ENCODE measurements at places on chromosomes 7 and 10.

DNA sequence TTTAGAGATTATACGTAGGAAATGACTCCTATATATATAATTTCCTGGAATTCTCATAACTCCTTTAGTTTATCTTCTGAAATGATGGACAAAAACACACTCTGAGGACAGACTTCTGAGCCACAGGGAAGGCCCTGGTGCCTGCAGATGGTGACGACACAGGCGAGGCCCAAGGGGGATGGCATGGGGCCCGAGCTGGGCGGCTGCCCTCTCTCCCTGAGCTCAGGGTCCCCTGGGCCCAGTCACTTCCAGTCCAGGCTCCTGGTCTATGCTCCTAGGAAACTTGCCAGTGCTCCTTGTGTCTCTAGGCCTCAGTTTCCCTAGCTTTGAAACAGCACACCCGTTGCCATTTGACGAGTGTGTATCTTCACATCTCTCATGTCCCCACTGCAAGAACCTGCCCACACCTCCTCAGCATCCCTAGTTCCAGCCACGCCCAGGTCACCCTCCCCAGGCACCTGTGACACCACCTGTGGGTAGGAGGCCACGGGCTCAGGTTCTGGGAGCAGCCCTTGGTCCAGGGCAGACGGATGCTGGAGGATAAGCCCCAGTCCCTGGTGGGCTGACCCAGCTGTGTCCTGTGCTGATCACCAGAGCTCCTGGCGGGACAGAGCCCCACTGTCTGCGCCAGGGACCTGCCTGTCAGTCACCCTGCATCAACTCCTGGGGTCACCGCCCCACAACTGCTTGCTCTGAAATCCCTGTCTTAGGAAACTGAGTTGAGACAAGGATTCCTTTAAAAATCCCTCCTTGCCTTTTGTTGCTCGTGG is 23.4 kb upstream of the SHH start:
- no peak for DNase-seq

- DNase-seq: no peak
These were observed 724.0 kb downstream of the GRID1 start for GRCh38 chr10:85642421-85643170.

DNA sequence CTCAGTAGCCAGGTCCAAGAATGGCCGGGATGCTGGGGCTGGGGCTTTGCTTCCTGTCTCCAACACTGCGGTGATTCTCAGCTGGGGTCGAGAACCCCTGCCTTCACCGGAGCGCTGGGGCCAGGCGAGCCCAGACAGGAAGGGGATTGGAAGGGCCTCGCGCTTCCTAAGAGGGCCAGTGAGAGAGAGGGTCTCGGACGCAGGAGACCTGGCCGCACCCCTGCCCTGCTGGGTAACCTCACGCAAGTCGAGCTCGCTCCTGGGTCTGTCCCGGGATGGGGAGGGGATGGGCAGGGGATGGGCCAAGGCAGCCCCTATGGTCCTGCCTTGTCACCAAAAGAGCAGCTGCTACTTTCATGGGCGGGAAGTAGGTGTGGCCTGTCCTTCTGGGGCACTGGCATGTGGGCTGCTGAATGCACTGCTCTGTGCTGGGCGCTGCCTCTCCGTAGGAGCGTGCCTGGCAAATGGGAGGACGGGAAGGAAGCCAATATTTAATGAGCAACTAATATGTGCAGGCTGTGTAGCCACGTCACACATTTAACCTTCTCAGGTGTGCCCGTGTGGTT is 20.0 kb downstream of the KCNK18 start:
- no peak for DNase-seq

- no peak for DNase-seq
These were observed 6.7 kb downstream of the BHLHA15 start for GRCh38 chr7:98217623-98218582.

- DNase-seq: no peak
These were observed 122.4 kb upstream of the PPP2R2D start for GRCh38 chr10:131778385-131778784.

DNA sequence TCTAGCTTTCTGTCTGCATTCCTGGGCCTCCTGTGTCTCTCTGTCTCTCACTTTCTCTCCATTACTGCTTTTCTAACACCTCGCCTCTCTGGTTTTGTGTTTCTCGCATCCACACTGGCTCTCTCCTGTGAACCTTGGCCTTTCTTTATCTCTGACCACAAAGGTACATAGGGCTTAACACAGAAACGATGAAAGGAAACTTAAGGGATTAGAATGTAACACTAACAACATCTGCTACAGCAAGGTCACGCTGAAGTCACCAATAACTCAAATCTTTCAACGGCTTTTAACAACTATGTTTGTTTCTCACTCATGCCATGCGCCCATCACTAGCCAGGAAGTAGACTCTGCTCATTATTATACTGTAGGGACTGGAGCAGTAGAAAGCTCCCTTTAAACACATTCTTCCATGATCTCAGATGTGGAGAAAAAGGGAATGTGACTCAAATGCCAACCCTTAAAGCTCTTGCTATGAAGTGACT is 9.3 kb upstream of the OR6V1 start:
- no peak for DNase-seq

GRCh38 chr10:131868436-131868835 is 32.4 kb upstream of the PPP2R2D start:
- no peak for DNase-seq

- no peak for DNase-seq
These were observed 64.6 kb upstream of the LRRN3 start for GRCh38 chr7:111026343-111026742.

DNA sequence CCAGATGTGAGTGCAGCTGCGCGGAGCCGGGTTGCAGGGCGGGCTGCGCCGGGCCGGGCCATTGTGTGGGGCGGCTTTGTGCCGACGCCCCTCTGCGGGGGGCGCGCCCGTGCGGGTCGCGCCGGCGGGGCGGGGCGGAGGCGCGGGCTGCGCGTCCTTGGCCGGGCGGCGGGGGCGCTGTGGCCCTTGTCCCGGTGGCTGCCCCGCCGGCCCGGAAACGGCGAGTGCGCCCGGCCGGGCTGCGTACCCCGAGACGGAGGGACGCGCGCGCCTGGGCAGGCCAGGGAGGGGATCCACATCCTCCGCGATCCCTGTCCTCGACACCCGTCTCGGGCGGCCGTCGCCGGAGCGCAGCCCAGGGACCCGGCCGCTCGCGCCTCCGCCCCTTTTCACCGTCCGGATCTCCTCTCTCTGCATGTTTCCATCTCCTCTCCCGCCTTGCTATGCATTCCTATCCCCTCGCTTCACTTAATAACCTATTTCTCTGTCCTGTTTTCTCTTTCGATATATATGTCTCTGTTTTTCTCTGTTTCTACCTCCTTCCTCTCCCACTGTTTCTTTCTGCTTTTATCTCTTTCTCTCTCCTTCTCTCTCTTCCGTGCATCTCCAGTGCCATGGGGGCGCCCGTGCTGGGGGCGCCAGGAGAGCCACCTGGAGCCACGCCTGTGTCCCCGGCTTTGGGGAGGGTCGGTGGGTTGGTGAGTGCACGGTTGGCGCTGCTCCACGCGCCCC is 765 bp downstream of the PFKFB3 start:
- DNase-seq: no peak

- DNase-seq: no peak
These were observed 28.8 kb upstream of the DIP2C start for GRCh38 chr10:718143-718700.

- DNase-seq: peak; percentile 7
These were observed 1.2 kb downstream of the COL26A1 start for GRCh38 chr7:101363734-101364374.

- no peak for DNase-seq
These were observed 73.5 kb downstream of the DNAJB9 start for GRCh38 chr7:108643136-108643535.

DNA sequence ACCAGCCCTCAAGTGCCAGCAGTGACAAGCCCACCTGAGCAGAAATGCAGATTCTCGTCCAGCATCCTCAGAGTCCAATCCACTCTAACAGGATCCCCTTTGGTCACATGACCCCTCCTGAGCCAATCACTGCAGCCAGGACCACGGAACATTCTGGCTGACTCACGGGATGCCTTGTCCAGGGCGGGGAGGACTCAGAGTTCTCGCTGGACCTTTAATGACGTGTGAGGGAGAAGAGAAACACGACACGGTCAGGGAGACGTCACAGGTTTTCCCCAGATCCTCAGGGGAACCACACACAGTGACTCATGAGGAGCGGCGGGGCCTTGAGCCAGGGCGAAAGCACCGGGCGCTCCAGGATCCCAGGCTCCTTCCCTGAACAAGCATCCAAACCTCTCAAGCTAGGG is 155.7 kb downstream of the PTPRN2 start:
- DNase-seq: no peak

- no peak for DNase-seq
These were observed 15.6 kb downstream of the SMURF1 start for GRCh38 chr7:99128076-99128950.

GRCh38 chr7:91636728-91637127 is 243.8 kb downstream of the MTERF1 start:
- no peak for DNase-seq

DNA sequence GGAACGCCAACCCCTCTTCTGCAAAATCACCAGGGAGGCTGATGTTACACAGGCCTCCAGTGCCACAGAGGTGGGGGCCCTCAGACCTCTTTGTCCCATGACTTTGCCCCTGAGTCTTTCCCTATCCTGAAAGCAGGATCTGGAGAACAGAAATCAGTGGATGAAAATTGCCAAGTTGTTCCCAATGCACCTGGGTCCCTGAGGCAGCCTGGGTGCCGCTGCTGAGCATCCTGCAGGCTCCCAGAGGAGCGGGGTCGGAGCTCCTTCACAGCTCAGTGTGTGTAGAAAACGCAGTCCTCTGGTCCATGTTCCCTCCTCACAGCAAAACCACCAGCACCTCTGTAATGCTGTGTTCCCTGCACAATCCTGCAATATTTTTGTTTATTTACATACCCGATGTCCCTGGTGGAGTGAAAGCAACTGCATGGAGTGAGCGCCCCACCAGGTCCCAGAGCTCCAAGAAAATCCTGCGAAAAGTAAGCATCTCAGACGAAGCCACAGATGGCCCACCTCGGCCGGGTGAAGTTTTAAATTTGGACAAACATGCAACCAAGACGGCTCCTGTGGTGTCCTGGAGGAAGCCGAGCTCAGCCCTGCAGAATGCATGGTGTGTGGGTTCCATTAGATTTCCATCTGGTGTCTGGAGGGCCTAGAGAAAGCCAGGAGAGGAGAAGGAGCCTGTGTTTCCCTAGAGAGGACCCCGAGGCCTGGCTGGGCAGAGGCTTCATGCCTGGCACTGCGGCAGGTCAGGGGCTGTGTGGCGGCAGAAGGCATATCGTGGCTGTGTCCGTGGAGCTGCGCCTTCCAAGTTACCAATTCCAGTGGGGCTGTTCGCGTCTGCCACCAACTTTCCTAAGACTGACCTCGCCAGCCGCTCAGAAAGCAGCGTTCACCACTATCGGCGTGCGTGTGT is 235.2 kb downstream of the WDR37 start:
- no peak for DNase-seq

DNA sequence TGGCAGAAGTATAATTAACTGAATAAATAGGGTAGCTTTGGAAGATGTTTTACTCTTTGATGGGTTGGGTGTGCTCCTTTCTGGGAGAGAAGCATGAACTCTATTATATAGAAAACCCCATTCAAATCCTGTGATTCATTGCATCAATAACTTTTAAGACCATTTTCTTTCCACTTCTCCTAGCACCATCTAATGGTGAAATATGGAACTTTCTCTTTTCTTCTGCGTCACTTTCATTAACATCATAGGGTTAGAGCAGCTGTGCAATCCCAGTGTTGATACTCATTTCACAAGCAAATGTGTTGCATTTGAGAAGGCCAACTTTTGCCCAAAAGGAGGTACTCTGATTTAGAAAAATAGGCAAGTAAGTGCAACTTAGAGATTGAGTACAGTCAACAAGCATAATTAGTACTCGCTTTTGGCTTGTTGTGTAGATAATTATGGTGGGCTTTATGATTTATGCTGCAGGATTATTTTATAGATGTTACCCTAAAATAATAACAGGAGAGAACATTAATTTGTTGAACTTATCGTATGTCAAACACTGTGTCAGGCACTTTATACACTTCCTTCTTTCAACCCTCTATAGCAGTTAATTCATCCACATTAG is 92.9 kb downstream of the CPED1 start:
- peak; percentile 62 for DNase-seq

- DNase-seq: no peak
These were observed 194.4 kb downstream of the GATA3 start for GRCh38 chr10:8248868-8249267.

DNA sequence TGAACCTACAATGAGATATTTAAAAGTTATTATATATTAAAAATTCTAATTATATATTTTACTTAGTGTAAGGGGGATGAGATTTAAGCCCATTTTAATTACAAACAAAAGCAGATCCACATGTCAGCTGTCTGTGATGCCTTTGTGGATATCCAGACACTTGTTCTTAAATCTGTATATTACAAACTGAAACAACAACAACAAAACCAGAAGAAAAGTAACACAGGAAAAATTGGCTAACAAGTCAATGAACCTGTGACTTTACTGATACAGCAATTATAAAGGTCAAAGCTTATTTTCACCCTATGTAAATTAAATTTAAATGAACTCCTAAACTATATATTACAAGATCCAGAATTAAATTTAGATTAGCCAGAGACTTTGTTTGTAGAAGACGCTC is 222.7 kb downstream of the CHCHD3 start:
- no peak for DNase-seq

GRCh38 chr7:157494506-157495176 is 157.8 kb downstream of the DNAJB6 start:
- no peak for DNase-seq

- no peak for DNase-seq
These were observed 37.5 kb upstream of the PFKFB3 start for GRCh38 chr10:6165221-6165725.

DNA sequence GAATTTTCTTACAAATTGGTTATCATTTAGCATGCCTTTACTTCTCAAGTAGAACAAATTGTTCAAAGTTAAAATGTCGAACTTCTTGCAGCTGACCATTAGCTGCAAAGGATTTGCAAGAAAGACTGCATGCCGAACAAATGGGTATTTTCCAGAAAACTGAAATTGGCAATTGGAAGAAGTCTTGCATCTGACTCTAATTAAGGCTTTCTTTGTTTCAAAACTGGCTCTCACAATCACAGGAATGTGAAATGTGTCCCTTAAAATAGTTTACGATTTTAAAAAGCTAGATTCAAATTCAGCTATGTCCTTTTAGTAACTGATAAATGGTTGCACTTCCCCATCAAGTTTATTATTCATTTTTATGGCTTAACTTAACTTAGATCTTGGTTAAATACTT is 207.9 kb downstream of the ARL4A start:
- DNase-seq: no peak

- no peak for DNase-seq
These were observed 6.8 kb downstream of the TACR2 start for GRCh38 chr10:69409968-69410367.

GRCh38 chr10:6476989-6477388 is 103.1 kb downstream of the PRKCQ start:
- DNase-seq: no peak

Data from AG04450 (cell line).